ENCODE measurements at places on chromosomes 3 and 15.

DNA sequence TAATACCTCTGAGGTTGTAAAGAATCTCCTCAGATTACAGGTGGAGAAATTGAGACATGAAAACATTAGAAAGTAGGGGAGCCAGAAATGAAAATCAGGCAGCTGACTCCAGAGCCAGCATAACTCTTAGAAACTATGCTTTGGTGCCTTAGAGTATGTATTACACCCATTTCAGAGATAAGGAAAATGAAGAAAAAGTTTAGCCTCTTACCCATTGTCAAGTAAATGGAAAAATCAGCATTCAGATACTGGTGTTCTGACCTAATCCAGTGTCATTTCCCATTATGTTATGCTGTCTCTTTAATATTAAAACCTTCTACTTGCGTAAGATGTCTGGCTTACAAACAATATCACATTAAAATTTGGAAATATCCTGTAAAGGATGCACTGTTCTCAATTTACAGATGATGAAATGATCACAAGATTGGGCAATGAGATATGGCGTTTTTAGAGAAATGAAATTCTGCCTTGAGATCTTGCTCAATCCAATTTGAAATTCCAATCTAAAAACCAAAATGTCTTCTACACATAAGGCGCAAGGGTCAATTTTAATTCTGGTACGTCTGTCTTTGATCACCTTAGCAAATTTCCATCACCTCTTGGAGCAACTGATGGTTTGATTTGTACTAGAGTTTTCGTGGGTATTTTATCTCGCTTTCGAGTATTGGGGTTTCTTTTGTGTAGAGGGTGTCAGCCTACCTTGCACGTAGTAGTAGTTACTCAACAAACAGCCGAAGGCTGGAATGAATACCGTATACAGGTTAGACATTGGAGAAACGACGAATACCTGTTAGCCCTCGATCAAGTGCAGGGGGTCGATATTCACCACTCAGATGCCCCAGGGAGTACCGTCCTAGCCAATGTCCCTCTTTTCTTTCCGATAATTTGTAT, 902 bp upstream of the ZCWPW2 start:
- DNase-seq: peak; percentile 21

- DNase-seq: no peak
Measured at GRCh38 chr3:143190101-143190500, 70.5 kb downstream of the CHST2 start.

DNA sequence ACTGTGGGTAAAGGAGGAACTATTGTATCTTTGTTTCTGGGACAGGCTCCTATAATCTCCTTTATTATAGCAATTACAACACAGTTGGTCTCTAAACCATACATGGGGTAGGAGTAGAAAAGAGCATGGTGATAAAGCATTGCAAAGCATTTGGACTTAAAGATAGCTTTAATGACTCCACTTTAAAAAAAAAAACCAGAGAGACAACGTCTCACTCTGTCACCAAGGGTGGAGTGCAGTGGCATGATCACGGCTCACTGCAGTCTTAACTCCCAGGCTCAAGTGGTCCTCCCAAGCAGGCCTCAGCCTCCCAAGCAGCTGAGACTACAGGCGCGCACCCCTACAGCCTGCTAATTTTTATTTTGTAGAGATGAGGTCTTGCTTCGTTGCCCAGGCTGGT, 68.2 kb downstream of the DENND4A start:
- DNase-seq: no peak

- DNase-seq: no peak
Measured at GRCh38 chr15:27487846-27488245, 516.9 kb downstream of the GABRG3 start.

- no peak for DNase-seq
Measured at GRCh38 chr3:9311228-9311627, 51.6 kb upstream of the THUMPD3 start.

GRCh38 chr3:179081885-179082284, 10.3 kb upstream of the ZMAT3 start:
- no peak for DNase-seq

DNA sequence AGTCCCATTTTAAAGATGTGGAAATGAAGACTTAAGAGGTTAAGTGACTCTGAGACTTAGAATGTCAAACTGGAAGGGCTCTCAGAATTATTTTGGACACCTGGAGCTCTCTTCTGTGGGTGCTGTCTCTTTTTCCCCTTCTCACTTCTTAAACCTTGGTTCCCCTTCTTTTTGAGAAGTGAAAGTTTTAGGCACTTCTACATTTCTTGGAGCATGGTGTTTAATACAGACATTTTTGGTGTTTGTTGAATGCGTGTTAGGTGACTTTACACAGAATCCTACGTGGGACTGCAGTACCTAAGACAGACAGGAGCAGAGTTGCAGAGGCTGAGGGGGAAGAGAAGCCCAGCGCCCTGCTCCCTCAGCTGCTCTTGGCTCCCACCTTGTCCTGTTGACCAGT, 133.3 kb downstream of the MDFIC2 start:
- DNase-seq: no peak

- no peak for DNase-seq
Measured at GRCh38 chr3:53192608-53193007, 31.6 kb downstream of the PRKCD start.

DNA sequence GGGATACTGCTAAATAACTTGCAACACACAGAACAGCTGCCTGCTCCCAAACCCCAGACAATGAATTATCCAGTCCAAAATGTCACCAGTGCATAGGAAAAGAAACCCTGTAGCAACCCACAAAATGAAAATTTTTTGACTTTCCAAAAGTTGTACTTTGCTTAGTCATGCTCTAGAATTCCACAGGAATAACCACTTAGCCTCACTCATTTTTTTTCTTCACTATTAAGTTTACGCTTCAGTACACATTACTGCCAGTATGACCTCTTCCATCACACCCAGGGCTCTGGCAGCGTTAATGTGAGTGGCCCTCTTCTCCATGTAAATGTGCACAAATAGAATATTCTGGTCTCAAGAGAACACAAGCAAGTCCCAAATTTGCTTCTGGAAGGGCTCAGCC, 259.8 kb downstream of the MAGI1 start:
- DNase-seq: peak; percentile 17

DNA sequence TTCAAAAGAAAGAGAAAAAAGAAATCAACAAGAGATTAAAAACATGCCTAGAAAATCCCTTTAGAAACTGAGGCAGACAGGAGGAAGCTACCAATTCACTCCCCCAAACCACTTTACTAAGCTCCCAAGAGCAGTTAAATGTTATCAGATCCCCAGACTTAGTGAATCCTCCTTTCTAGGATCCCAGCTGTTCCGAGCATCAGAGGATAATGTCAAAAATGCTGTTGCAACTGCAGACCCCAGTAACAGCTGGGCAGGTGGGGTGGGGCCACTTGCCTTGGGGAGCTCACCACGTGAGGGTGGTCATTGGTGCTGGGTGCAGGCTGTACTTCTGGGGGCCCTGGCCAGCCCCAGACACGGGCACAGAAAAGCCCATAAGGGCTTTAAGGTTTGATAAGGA, 9.1 kb downstream of the POMGNT2 start:
- no peak for DNase-seq

- peak; percentile 49 for DNase-seq
Measured at GRCh38 chr15:31254431-31255175, 72.0 kb upstream of the KLF13 start.

DNA sequence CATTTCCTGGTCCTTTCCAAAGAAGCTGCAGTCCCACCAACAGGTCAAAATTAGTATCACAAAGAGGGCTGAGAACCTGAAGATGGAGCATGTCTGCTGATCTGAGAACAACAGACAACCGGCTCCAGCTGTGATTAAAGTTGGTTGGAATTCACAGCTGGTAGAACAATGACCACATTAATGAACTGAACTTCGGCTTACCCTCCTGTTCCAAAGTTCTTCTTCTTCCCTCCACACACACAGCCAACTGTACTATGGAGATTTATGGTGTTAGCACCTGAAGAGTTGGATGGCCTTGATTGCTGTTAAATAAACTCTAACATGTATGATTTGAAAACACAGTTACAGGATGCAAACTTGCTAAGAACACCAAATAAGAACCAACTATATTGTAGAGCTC, 27.4 kb upstream of the ROPN1 start:
- no peak for DNase-seq

DNA sequence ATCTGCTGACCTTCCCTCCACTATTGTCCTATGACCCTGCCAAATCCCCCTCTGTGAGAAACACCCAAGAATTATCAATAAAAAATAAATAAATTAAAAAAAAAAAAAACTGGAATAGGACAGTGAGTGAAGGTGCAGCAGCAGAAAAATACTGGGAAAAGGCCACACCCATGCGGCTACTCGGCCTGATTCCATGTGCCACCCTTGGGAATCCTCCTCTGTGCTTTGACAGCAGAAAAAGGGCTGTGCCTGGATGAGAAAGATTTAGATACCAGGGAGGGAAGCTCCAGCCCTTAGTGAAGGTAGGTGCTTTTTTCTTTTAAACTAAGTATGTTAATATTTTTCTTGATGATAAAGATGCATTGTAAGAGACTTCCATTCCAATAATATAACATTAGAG, 107.8 kb downstream of the CTNNB1 start:
- no peak for DNase-seq

GRCh38 chr3:66476852-66477381, 23.9 kb downstream of the LRIG1 start:
- no peak for DNase-seq

- peak; percentile 96 for DNase-seq
Measured at GRCh38 chr15:73950831-73951561, 24.7 kb downstream of the LOXL1 start.

DNA sequence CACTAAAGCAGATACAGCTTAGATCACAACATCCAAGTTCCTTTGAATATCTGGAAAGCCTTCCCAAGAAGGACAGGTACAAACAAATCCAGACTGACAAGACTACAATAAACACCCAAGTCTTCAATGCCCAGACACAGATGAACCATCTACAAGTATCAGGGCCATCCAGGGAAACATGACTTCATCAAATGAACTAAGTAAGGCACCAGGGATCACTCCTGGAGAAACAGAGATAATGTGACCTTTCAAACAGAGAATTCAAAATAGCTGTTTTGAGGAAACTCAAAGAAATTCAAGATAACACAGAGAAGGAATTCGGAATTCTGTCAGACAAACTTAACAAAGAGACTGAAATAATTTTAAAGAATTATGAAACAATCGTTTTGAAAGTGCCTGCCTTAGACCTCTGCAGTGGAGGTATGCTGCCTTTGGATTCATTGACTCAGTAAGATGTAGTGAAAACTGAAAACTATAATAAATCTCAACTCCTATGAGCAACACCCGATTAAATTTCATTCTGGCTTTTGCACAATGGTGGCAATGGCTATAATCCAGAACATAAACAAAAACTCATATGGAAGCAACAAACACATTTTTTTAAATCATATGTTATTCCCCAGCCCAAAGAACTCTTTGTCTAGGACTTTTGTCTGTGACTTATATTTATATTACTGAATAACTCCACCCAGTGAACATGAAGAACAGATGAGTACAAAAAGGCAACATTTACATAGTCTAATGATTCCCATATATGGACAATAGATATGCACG, 12.6 kb upstream of the COL8A1 start:
- DNase-seq: no peak

GRCh38 chr15:88894348-88894818, 961 bp downstream of the HAPLN3 start:
- DNase-seq: no peak

GRCh38 chr3:70984776-70985482, 598.6 kb downstream of the FOXP1 start:
- peak; percentile 17 for DNase-seq

GRCh38 chr3:168885028-168885427, 778.5 kb downstream of the MECOM start:
- peak; percentile 8 for DNase-seq

DNA sequence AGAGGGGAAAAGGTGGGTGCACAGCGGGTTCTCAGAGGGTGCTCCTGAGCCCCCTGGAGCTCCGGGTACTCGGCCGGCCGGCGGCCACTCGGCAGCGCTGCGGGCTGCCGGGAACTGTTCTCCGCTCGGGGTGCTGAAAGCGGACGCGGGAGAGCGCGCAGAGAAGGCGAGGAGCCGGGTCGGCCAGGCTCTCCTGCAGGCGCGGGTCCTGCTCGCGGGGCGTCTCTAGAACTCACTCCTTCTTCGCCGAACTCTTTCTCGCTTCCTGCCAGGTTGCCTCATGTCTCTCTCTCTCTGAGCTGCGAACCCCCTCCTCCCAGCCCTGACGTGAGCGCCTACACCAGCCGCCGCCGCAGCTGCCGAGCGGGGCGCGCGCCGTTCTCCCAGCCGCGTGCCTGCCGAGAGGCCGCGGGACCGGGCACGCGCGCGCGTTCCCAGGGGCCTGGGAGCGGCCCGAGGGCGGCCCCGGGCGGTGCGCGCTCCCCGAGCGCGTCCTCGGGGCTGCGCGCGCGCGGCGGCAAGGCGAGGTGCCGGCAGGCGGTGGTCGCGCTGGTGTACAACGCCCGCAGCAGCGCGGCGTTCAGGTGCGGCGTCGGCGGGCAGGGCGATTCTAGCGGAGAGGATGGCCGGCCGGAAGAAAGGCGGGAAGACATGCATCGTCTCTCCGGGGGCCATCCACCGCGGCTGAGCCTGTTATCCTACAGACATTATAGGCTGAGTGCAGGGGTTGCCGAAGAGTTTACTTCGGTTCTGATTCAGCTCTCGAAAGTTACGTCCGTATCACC, at the start of gene PEX5L:
Gene PEX5L (minus strand): TSS at position 267 of the 785 bp plus-strand sequence. CDS start 338 bp downstream, outside the sequence.
- peak; percentile 83 for DNase-seq

DNA sequence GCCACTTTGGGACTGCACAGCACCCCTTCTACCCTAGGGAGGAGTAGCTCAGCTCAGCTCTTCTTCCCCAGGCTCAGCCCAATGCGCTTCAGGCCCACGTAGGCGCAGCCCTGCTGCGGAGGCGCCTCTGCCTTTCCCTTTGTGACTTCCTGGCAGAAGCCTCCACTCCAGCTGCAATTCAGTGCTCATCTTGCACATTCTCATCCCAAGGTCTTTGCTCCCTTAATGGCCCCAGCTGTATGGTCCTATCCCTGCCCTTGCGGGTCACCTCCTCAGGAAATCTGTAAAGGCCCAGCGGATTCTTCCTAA, 109.0 kb downstream of the VGLL4 start:
- no peak for DNase-seq

GRCh38 chr3:156038869-156039268, 81.5 kb upstream of the KCNAB1 start:
- no peak for DNase-seq

- no peak for DNase-seq
Measured at GRCh38 chr3:9837701-9838582, 5.9 kb downstream of the RPUSD3 start.

DNA sequence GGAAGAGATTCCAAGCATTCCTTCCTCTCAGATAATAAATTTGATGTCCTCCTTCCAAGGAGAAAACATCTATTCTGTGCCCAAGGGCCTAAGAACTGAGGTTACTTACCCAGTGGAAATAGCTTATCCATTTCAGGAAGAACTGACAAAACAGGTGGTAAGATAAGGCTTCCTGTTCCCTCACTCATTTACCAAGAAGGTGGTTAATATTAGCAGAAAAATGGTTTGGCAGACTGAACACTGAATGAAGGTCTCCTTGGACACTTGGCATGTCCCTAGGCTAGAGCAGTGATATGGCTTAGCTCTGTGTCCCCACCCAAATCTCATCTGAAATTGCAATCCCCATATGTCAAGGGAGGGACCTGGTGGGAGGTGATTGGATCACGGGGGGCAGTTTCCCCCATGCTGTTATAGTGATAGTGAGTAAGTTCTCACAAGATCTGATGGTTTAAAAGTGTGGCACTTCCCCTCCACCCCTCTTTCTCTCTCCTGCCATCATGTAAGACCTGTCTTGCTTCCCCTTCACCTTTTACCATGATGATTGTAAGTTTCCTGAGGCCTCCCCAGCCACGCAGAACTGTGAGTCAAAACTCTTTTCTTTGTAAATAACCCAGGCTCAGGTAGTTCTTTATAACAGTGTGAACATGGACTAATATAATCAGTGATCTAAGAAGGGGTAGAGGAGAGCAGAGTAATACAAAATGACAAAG, 127.4 kb downstream of the ST8SIA2 start:
- DNase-seq: no peak
